ENCODE measurements at places on chromosomes 3 and 15. TPM values are rescaled to one million over a fixed set of nuclear protein-coding genes. Genes with fewer than 3 reads are reported as not detected.

Gene LYZL4
- not detected for total RNA-seq

Gene VGLL3
- total RNA-seq: 11.7 TPM

Gene P3H2
- 233 TPM for total RNA-seq

Gene CNTN6
- total RNA-seq: not detected

Gene SLC24A1
- total RNA-seq: 10.1 TPM
